ENCODE measurements at places on chromosomes 3 and 15.

DNA sequence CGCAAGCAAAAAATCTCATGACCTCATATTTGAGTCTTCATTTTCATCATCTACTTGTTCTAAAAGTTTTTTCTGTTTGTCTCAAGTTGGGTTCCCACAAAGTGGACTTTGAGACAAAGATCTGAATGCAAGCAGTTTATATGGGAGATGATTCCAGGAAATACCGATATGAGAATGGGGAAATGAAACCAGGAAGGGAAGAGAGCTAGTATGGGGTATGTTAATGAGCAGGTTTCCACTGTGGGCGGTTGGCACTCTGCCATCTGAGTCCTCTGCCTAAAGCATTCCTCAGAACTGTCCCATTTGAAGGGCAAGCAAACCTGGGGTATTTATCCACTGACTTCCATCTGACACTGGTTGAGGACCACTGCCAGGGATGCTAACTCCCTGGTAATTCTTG, 8.8 kb downstream of the ADPRH start:
- no peak for DNase-seq

DNA sequence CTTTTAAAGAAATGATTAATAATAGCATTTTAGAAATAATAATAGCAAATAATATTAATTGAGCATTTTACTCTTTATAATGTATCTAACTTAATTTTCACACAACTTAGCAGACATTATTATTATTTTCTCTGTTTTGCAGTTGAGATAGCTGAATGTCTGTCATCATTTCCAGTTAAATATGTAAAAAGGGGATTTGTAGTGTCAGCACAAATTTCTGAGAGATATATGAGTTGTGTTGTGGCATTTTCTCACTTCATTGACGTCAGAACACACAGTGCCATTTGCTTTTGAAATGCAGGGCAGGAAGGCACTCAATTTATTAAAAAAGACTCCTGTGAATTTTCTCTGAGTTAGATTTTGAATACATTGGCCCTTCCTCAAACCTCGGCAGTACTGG, 111.0 kb downstream of the GRM7 start:
- DNase-seq: no peak

DNA sequence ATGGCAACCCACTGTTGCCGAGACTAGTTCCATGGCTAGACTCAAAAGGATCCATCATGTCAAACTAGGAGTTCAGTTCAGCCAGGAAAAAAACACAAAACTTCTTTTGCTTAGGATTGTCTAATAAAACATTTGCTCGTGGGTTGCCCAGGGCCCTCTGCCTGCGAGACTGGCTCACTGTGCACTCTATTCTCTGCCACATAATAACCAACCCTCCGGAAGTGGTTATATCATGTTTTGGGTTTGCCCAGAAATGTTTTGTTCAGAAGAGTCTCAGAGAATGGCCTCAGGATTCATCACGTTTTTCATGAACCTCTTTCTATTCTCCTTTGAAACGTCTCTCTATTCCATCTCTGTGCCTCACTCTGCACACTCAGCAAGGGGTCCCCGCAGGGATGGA, 216.1 kb downstream of the SV2B start:
- DNase-seq: no peak

- no peak for DNase-seq
These were observed 61.4 kb downstream of the WHAMM start for GRCh38 chr15:82870727-82871320.

GRCh38 chr15:90711418-90711824, 5.7 kb upstream of the BLM start:
- DNase-seq: no peak

DNA sequence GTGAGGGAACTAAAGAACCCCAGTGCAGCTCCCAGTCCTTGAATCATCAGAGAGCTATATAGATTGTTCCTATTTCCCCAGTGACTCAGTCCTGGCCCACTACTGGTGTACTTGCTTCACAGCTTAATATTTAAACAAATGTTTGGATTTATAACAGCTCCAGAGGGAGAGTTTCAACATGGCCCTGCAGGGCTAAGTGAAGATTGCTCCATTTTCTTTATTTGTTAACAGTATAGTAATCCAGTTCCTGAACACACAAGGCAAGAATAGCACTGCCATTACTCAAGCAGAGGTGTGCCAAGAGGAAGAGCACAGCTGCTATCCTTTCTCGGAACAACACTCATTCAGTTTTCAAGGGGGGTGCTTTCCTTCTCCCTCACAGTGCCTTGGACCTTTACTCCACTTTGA, 6.5 kb downstream of the SQOR start:
- no peak for DNase-seq

- DNase-seq: no peak
These were observed 116.6 kb upstream of the ROBO1 start for GRCh38 chr3:79884354-79884753.

DNA sequence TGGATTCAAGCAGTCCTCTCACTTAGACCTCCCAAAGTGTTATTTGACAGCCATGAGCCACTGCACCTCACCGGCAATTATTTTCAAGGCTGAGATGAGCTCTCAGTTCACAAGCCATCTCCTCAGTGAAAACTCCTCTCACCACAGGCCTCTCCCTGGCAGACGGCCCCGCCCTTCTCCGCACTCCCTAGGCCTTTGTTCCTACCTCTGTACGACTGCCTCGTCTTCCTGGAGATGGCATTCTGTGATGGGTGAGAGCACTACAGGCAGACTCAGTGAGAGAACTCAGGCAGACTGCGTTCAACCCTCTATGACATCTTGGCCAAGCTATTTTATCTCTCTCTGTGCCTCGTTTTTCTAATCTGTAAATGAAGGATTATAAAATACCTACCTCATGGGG, 67.0 kb upstream of the TPM1 start:
- DNase-seq: no peak

GRCh38 chr3:175336406-175337133, 477.4 kb downstream of the NAALADL2 start:
- no peak for DNase-seq

DNA sequence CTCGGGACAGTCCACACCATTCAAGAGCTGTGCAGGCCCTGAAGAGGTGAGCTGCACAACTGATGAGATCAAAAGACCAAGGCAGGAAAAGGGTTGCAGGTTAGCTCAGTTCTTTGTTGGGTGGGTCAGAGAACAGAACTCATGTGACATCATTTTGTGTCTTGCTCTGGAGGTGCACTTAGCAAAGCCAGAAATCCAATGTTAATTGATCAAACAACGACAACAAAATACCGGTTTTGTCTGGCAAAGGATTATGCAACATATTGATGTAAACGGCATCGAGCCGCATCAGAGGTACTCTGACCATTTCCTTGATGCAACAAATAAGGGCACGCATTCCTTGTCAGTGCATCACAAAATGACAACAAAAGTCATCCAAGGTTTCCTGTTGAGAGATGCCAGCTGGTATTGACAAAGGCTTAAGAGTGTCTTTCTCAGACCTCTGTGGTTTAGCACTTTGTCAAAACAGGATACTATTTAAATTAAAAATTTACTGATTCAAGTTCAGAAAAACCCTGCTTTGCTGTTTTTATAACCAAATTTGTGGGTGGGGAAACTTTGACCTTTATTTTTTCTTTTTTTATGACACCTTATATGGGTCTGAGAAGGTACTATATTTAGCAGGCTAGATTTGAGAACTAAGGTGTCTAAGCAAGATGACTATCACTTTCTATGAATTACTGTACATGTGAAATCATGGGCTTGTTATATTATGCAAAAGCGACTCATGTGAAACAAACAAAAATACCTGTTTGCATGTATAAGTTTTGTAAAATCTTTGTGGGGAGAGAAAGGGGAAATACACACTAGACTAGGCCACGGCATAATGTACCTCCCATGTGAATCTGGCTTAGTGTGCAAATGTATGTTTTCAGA, 496.1 kb downstream of the FOXP1 start:
- DNase-seq: no peak

GRCh38 chr3:107668963-107669362, 146.2 kb downstream of the BBX start:
- no peak for DNase-seq

DNA sequence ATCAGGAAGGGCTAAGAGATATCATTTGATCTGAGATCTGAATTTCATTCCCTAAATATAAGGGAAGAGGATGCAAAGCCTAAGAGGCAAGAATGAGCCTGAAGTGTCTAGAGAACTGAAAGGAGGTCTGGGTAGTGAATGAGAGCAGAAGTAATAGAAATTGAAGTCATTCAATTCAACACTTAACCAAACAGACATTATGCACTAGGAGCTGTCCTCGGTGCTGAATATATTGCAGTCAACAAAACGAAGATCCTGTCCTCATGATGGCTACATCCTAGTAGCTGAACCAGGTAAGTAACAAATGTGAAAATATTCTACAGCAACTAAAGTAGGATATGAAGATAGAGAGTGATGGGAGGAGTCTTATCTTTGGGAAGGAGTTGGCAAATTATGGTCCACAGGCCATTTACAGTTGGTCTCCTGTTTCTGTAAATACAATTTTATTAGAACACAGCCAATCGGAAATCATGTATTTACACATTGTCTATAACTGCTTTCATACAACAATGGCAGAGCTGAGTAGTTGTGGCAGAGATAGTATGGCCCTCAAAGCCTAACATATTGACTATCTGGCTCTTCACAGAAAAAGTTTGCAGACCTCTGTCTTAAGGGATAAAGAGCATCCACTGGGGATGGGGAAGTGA, 192.9 kb upstream of the CADPS start:
- peak; percentile 19 for DNase-seq

DNA sequence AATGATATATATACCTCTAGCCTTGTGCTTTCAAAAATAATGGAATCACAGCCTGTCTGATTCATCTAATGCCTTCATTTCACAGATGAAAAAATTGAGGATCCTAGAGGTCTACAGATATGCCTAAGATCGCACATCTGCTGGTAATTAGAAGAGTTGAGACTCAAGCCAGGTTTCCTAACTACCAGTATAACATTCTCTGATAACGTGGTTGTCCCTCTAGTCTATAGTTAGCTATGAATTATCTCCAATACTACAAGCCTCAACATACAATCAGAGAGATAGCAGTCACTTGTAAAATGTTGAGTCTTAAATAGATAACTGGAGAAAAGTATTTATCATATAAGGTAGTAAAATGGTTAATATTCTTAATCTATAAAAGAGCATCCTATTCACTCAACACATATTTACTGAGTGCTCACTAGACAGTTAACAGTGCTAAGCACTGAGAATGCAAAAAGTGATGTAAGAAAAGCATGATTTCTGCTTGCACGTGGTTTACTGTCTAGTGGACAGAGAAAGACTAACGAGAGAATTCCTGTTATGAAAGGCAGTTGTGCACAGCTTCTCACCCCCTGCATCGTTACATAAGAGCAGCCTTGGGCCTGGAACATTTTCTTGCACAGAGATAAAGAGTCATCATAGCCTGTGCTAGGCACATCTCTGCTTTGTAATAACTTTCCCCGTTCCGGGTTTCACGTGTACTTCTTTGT, 4.9 kb upstream of the ENTPD3 start:
- DNase-seq: no peak

- no peak for DNase-seq
These were observed 21.0 kb upstream of the HACD2 start for GRCh38 chr3:123605789-123606234.

GRCh38 chr15:37586011-37586583, 348.3 kb upstream of the TMCO5A start:
- no peak for DNase-seq

- DNase-seq: no peak
These were observed 1.3 kb downstream of the GMPS start for GRCh38 chr3:155871746-155872158.

- DNase-seq: no peak
These were observed 75.9 kb downstream of the STRIT1 start for GRCh38 chr3:155217591-155217990.

- DNase-seq: no peak
These were observed 1.4 kb downstream of the CRTAP start for GRCh38 chr3:33115024-33115768.

GRCh38 chr3:7787871-7788828, 713.5 kb upstream of the LMCD1 start:
- DNase-seq: no peak

- no peak for DNase-seq
These were observed 300.3 kb downstream of the ZBTB20 start for GRCh38 chr3:114846779-114847178.

DNA sequence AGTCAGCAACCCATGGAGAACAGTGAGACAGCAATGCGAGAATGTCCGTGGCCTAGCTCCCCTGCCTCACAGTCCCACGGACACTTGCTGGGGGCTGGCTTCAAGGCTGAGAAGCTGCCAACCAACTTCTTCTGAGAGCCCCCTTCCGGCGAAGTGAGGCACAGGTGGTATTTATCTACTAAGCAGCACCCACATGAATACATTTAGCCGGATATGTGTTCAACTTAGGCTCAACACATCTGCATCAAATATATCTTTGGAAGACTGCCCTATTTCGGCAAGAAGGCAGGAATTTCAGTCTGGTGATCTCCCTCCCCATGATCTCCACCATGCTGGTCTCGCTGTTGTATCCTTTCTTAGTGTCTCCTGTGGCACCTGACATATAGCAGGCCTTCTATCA, 340.9 kb upstream of the NR2E3 start:
- DNase-seq: no peak

DNA sequence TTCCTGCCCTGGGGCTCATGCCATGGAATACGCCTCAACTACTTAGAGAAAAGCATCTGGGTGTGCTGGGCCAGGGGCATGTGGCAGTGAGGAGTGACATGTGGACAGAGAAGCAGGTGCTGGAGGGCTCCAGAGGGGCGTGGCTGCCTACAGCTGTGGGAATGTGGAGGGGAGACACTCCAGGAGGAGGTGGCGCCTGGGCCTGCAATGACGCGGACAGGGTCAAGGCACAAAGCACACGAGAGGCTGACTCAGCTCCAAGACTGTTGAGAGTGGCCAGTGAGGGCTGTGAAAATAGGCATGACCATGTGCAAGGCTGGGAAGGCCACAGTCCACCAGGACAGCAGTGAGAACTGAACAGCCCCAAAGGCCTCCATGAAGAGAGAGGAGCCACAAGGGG, 48.5 kb downstream of the PTH1R start:
- DNase-seq: no peak

DNA sequence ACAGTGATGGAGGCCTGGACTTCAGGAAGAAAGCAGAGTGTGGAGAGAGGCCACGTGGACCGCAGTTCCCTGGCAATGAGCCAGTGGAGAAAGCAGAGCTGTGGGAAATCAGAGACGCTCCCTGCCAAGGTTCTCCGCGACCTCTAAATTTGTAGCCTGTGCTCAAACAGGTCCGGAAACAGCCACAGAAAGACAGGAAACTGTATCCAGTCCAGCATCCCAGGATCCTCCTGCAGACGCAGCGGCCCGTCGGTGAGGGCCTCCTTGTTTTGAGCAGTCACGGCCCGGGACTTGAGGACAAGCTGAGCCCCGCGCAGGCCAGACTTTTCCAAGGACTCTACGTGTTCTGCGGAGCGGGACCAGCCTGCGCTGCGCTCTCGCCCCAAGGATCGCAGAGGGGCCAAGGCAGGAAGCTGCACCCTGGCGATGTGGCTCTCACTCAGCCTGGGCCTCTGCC, 22.3 kb downstream of the RPSA start:
- no peak for DNase-seq

DNA sequence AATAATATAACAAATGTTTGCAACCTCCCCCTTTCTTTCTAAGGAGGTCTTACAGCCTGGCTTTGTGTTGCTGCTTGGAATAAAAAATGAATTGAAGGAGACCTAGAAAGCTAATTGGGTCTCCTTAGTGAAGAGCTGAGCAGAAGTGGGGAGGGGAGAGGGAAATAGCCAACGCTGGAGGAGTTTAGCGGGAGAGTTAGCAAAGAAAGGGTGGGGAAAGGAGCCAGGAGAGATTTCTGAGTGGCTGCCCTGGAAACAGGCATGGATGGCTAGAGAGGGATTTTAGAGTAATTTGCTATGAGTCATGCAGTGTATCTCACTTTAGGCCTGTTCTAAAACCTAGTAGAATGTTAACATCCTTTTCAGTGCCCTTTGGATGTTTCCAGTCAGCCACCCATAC, 45.2 kb upstream of the PFN2 start:
- no peak for DNase-seq

GRCh38 chr3:139732729-139733128, 55.0 kb upstream of the NMNAT3 start:
- DNase-seq: no peak
